Stimulated activated CD4-positive, alpha-beta T cell treated with anti-CD3 and anti-CD28 coated beads, Interleukin-1b, Interleukin-23, amount 100 ng/mL, for 4 hours (primary cell): ENCODE measurements at places on chromosomes 16 and 17.

- no peak for DNase-seq
Observed at GRCh38 chr17:49746791-49747490, 17.0 kb downstream of the FAM117A start.

DNA sequence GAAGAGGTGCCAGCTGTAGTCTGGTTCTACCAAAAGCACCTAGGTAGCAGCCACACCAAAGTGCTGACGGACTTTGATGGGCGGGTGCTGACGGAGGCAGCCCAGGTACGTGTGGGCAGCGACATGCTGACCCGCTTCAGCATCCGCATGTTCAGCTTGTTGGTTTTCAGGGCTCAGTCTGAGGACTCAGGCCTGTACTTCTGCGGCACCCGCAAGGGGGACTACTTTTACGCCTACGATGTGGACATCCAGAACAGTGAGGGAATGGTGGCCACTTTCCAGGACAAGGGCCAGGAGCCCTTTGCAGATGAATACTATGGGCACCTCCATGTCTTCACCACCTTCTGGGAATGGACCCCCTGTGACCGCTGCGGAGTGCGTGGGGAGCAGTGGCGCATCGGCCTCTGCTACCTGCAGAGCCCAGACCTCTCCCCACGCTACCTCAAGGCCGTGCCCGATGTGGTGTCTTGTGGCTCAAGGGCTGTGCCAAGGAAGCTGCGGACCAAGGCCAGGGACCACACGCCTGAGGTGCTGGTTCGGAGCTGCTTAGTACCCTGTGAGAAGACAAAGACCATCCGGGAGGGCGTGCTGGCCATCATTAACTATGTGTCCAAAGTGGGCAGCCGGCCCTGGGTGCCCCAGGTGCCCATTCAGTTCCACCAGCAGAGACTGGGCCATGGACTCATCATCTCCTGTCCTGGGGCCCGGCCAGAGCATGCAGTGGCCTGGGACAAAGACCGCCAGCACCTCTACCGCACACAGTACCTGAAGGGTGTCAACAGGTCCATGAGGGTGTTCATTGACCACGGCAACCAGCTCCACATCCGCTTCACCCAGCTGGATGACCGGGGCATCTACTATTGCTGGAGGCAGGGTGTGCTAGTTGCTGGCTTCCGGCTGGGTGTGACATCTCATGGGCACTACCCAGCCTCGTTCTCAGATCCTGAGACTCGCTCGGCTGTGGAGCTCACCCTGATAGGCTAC is 5.0 kb upstream of the EFTUD2 start:
- DNase-seq: no peak

GRCh38 chr17:7361906-7362305 is 7.0 kb downstream of the TMEM95 start:
- DNase-seq: no peak

DNA sequence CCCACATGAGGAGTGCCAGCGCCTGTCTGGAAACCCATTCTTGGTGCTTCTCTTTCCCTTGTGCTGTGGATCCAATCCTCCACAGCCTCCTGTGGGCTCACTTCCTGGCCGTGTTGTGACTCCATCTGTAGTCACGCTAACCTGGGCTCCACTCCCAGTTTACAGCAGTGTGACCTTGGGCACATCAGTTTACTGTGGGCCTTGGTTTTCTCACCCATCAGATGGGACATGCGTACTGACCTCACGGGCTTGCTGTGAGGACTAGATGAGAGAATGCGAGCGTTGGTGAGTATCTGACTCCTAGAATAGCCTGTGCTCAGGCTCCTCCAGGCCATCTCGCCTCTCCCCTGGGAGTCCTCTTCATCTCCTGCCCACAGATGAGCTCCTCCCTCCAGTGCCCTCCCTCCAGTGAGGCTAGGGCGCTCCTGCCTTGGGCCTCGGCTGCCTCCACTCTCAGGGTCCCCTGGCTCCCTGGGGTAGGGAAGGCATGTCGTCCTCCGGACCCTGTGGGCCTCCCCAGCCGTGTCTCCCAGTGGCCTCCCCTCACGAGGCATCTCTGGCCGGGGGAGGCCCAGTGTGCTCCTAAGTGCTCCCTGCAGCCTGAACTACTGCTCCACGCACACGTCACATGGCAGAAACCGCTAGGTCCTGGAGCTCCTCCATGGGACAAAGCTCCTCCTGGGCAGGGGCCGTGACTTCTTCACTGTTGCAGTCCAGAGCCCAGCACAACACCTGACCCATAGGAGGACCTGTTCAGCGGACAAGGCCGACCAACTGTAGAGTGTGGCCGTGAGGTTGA is 5.2 kb upstream of the FOXJ1 start:
- DNase-seq: no peak

GRCh38 chr16:66920924-66921680 is 2.4 kb upstream of the CDH16 start:
- DNase-seq: no peak

GRCh38 chr17:82429824-82430223 is 11.4 kb upstream of the OGFOD3 start:
- DNase-seq: no peak

DNA sequence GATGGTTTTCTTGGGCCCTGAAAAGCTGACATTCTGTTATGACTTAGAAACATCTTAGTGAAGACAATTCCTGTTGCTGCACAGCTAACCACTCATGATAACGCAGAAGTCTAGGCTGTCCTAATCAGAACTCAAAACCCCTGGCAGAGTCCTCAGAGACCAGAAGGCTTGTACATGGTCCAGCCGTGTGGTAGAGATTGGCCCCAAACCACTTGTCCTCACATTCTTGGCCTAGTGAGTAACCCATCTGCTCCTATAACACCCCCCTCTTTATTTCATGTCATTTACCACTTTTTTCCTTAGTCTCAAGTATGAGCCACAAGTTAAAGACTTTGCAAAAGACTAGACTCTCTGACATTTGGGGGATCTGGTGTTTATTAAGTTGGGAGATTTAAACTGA is 116.5 kb upstream of the ADAMTS18 start:
- DNase-seq: no peak

DNA sequence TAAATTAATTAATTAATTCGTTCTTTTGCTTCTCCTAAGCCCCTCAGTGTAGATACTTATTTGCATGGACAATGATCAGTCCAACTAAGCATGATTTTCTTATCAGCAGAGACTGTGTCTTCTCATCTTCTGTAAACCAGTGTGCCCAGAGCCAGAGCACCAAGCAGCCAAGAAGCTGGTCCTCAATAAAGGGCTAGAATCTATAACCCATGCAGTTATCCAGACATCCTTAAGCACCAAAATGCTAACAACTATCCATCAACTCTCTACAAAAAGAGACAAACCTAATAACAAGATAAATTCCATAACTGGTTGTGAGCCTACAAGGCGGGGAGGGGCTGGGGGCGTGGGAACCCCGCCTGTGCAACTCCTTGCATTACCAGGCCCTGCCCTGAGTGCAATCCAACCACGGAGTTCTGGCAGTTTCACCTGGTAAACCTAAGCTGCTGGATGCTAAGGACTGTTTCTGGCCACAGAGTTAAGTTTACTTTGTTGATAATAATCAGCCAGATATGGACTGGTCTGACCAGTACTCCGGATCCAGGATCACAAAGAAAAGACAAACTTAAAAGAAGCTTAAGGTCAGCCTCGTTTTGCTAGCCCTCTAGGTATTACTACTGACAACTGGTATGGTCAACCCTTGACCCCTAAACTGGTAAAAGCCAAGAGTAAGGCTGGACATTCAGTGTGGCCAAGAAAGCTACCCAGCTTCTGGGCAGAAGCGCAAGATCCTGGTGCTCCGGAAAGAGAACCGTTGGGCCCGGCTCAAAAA is 51.5 kb downstream of the ZFHX3 start:
- no peak for DNase-seq

DNA sequence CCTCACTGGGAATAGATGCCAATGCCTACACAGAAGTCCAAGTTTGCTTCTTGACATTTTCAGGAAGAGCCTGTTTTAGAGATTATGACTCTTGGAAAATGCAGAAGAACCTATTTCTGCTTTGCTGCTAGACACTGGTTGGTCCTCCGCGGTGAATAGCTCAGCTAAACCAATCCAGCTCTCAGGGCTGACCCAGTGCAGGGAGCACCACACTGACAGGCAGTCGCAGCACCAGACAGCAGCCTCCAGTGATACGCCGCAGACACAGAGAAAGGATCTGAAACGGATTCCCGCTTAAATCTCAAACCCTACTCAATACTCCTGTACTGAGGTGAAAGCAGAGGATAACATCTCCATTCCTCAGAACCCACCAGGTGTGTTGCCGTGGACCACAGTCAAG is 183.4 kb downstream of the ENGASE start:
- no peak for DNase-seq

GRCh38 chr16:12315330-12316136 is 339.0 kb downstream of the SNX29 start:
- no peak for DNase-seq

- no peak for DNase-seq
Observed at GRCh38 chr17:77869041-77869599, 89.4 kb upstream of the TNRC6C start.

- no peak for DNase-seq
Observed at GRCh38 chr17:79733692-79734070, 2.9 kb downstream of the ENPP7 start.

- no peak for DNase-seq
Observed at GRCh38 chr16:22815863-22816262, 1.9 kb downstream of the HS3ST2 start.

- DNase-seq: no peak
Observed at GRCh38 chr17:17435323-17435722, 41.5 kb upstream of the MED9 start.

- no peak for DNase-seq
Observed at GRCh38 chr16:50530277-50531236, 17.6 kb upstream of the NKD1 start.

GRCh38 chr16:79644971-79645667 is 44.6 kb upstream of the MAF start:
- DNase-seq: no peak

DNA sequence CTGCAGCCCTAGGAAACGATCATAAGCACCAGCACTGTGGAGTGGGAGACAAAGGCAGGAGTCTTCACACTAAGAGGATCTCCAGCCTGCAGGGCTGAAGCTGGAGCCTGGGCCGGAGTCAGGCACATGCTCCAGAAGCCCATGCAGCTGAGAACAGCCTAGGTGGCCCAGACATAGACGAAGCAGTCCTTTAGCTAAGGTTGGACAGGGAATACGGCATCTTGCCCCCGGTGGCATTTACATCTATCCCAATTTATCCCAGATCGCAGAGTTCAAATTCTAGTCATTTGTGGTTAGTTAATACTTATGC is 13.9 kb downstream of the TSPOAP1 start:
- DNase-seq: no peak

- DNase-seq: no peak
Observed at GRCh38 chr16:46828943-46829342, 2.0 kb downstream of the C16orf87 start.

DNA sequence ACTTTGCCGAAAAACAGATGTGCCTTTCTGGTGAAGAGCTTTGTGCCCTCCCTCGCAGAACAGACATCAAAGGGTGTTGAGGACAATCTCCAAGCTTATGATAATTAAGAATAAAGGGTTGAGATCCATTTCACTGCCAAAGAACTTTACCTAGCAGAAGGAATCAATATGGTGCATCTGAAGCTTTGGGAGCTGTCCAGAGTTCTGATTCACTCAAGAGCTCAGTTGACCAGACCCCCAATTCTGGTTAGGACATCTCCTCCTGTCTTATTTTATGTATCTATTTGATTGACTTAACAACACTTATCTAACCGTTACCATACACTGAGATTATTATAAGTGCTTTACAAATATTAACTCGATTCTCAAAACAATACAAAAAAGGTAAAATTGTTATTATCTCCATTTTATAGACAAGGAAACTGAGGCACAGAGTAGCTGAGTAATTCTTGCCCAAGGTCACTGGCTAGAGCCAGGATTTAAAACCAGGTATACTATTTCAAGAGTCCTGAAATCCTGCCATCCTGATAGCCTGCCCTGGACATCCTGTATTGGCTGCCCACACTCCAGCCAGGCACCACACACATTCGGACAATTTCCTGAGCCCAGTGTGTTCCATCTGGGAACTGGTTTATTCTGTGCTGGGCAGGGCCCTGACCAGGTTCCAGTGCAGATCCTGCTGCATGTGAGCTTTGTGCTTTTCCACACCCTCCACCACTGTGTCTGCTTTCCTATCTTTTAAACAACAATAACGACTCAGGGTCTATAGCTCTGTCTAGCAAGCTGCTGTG is 29.8 kb downstream of the PITPNM3 start:
- no peak for DNase-seq

DNA sequence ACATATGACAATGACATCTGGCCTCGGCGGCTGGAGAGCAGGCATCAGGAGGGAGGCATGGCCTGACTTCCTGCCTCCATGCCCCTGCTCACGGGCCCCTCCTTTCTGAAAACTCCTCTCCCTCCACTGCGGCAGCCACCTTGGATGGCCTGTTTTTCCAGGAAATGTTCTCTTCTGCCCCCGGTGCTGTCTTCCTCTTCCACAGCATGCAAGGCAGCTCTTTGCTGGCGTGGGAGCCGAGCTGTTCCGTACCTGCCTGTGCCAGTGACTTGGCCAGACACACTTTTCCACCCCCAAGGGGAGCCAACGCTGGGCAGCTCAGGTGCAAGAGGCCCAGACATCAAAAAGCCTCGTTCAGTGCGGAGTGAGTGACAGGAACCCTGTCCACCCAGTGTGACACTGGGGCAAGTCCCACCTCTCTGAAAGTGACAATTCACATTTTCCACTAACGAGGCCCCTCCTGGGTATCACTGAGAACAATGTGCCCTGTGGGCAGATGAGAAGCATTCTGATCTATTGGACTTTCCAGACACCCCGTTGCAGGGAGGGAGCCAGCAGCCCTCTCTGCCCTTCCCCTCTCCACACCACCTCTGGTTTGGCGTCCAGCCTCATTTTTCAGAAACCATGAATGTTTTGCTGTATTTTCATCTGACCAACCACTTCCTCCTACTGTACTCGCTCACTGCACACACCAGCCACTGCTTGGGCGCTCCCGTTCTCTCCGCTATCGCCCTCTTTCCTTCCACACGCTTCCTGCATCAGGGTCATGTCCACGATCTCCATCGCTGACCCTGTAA is 31.2 kb downstream of the NSMCE1 start:
- DNase-seq: peak; percentile 60

GRCh38 chr16:11716336-11716735 is 26.3 kb downstream of the TXNDC11 start:
- no peak for DNase-seq

- no peak for DNase-seq
Observed at GRCh38 chr17:49959183-49959935, 9.6 kb upstream of the DLX4 start.

DNA sequence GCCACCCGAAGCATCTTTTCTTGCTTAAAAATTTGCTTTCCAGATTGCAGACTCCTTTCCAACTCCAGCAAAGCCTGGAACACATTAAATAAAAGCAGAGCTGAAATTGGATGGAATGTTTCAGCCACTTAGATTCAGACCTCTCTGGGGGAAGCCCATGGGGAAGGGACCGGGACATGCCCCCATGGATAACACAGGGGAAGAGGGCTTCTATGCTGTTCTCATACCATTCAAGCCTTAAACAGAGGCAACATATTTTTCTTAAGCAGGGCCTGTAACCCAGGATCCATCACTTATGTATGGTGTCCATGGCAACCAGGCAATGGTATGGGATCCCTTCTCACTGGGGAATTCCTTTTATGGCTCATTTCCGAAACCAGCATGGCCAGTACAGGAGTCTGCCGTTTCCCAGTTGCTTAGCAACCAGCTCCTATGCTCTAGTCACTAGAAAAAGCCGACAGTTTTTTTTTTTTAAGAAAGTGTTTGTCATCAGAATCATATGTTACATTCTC is 62.0 kb upstream of the MARCHF10 start:
- DNase-seq: no peak
